Naive thymus-derived CD4-positive, alpha-beta T cell (primary cell): ENCODE measurements at places on chromosomes 4 and X.

DNA sequence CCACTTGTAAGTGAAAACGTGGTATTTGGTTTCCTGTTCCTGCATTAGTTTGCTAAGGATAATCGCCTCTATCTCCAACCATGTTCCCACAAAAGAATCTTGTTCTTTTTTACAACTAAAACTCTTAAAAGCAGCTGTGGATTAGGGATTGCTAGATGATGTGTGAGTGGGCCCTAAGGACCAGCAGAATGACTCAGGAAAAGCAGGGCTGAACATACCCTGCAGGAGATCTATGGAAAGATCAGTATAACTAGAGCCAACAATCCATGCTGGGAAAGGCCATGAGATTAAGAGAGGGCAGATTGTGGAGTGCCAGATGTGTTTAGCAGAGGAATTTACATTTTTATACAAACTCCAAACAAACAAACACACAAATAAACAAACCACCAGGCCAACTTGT, 128.4 kb upstream of the TMEM164 start:
- DNase-seq: no peak

DNA sequence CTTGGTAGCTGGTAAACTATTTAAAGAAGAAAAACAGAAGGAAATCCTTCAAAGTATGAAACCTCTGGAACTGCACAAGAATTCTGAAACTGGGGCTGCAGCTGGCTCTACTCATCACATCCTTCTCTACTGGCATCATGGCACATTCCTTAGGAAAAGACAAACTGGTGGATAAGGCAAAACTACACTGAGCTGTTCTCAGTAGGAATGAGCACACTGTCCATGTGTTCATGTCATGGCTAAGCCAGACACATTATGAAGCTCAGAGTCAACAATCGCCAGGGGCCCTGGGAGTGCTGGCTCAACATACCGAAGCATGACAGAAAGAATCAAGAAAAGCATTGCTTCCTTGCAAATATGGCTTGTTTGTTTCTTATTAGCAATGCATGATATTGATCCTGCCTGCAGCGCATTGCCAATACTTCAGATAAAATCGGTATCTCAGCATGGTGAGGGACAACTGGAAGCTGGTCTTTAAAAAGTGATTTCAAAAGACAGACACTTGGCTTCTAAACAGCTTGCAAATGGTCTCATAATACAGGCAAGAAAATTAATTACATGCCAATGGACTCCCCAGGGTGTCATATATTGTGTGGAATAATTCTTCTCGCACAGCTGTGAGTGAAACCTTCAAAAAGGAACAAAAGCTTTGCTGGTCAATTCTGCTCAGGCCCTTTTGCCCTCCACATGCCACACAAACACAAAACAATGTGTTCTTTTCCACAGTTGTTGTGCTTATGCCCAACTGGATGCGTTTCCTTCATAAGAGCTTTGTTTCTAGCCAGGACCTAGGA, 300.2 kb upstream of the VCX start:
- DNase-seq: no peak

GRCh38 chr4:24260923-24261564, 323.3 kb downstream of the DHX15 start:
- DNase-seq: no peak

DNA sequence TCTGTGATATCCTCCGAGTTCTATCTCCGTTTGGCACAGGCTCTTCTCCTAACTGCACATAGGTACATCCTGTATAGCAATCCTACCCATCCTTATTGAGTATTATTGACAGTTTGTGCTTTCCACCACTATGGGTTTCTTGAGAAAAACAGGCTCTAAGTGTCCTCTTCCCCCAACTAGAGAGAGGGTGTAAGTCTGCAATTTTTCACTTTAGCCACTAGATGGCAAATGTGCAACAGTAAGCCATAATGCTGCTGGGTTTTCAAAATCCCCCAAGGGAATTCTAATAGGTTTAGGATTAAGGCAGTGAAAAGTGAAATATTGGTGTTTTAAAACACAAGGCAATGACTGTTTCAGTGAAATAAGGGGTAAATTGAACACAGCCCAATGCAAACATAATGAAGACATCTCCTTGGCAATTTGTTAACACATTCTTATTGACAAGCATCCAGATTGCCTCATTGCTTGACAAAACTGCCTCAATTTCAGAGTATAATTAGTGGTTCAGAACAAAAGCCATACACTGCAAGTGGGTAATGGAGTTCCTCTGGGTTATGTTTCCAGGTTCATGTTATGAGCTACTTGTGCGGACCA, 239.0 kb upstream of the HTR2C start:
- DNase-seq: no peak

DNA sequence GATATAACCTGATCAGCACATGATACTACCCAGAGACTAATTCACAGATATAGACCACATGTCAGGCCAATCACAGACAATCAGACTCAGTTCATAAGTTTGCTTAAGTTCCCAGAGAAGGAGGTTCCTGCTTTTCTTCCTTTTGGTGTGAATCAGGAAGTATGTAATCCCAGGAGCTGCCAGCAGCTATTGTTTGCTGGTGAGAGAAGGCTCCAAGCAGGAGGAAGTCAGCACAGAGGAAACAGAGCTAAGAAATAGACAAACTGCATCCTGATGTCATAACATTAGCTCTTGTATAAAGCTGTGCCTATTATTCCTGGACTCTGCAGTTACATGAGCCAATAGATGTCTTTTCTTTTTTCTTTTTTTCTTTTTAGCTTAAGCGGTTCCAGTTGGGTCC, 50.9 kb downstream of the UCHL1 start:
- DNase-seq: no peak

DNA sequence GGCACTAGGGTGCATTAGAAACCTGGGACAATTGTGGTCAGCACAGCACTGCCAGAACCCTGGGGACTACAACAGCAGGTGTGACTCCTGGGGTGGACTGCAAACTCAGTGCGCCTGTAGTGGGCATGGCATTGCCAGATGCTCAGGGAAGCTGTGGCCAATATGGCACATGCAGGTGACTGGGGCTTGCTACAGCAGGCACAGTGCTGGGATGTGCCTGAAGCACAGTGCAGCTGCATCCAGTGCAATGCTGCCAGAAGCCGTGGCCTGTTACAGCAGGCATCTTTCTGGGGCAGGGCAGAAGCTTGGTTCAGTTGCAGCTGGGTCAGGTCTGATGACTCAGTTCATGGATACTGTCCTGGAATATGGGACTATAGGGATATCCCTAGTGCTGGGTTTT, 445.8 kb downstream of the CCSER1 start:
- no peak for DNase-seq

- no peak for DNase-seq
Observed at GRCh38 chr4:65139998-65140397, 530.3 kb downstream of the EPHA5 start.

GRCh38 chrX:49237060-49237459, 1.8 kb downstream of the CCDC22 start:
- DNase-seq: no peak

DNA sequence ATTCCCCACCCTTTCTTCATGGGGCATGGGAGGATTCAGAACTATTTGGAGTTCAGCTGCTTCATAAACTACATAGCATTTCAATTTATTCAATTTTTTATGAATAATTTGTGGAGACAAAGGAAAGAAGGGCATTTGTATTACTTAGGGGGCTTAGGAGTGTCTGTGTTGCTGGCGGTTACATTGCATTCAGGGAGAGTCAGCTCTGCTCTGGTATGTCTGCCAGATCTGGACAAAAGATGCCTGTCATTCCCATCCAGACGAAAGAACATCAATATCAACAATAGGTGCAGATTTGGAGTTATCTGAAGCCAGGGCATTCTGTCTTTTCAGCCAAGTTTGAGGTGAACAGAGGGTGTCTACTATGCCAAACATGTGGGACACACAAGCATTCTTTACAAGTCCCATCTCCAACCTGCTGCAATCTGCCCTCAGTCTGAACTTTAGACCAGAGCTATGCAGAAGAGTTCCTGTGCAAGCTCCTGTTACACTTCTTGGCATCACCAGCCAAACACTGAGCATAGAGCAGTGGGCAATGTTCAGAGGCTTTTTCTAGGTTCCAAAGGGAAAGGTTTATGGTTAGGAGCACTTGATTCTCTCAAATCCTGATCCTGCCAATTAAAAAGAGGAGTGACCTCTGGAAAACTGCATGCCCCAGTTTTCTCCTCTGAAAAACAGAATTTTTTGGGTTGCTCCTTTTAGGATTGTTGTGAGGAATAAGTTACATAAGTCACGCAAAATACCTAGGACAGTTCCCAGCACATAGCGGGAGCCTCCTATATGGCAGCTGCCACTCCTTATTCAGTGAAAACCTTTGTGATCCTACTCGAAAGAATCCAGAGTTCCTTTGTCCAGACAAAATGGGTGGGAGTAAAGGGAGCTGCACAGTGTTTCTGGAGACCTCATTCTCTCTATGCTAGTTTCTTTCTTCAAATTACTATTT, 719.5 kb upstream of the SLIT2 start:
- no peak for DNase-seq

- no peak for DNase-seq
Observed at GRCh38 chrX:149987613-149988012, 49.3 kb upstream of the EOLA2 start.

DNA sequence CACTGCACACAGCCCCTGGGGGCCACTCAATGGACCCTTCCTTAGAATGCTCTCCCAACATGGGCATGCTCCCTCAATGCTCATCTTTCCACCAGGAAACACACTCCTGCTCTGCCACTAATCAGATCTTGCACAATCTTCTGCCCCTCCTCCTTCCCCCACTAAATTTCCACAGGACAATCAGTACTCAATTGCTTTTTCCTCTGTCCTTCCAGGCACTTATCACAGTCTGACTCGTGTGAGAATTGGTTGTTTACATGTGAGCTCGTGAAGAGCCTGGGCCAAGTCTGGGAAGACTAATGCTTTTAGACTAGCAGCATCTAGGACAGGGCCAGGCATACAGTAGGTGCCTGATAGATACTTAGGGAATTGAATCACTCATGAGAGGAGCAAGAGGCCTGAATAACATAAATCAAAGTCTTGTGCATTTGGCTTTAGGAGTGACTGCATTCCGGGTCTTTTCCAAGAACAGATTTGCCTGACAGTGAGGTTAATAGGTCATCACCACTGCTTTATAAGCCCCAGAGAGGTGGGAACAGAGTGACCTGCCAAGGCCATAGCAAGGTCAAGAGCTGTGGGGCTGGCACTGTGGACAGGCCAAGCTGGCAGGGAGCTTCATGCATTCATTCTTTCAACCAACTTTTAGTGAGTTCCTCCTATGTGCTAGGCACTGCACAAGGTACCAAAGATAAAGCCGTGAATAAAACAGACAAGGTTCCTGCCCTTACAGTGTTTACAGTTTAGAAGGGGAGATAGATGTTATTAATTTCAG, 55.0 kb downstream of the PRPS1 start:
- DNase-seq: no peak

GRCh38 chr4:53592122-53592521, 836 bp upstream of the LNX1 start:
- no peak for DNase-seq

DNA sequence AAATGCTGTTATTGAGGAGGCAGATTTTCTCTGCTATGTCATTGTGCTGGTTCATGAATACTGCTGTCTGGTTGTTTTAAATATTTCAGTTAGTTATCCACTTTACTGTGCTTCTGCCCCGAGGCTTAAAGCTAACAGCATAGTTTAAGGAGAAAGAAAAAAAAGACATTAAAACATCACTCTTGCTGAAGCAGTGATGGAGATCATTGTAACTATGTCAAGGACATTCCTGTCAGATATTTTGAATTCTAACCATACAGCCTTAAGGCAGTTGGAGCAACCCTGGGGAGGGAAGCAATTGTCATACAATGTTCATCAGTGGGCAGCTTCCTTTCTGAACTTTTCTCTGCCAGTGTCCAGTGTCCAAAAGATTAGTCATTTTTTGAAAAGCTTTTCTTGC, 199.0 kb upstream of the DDX53 start:
- DNase-seq: no peak

GRCh38 chrX:32514986-32515385, 696.4 kb downstream of the DMD start:
- DNase-seq: no peak
